ENCODE measurements at places on chromosomes 5 and 9.

DNA sequence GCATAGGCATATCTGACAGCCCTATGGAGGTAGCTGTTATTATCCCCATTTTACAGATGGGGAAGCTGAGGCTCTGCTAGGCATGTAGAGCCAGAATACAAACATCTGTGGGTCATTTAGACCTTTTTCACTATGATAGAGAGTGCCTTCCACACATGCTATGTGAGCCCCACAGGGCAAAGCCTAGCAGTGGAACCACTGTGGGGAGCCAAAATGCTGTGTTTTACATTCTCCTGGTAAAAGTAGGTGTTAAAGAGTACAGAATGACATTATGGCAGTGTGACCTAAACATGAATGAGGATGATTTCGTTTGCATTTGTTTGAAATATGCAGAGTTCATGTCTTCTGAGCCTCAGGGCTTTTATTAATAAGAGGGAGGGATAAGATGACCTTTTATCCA lies 265.2 kb downstream of the MAST4 start:
- no peak for DNase-seq

DNA sequence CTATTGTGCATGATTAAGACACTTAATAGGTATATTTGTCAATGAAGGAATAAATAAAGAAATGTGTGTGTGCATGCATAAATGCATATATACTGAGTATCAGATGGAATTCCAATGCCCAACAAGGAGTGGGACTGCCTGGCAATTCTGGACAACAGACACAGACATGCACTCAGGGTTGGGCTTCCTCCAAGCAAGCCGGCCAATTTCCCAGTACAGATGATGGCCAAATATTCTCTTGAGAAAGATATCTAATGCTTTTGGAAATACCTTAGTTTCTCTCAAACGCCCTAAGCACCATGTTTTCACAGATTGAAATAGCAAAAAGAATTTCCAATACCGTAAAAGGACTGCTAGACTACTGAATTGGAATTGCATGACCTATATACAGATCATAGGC lies 11.1 kb downstream of the FTMT start:
- DNase-seq: no peak

DNA sequence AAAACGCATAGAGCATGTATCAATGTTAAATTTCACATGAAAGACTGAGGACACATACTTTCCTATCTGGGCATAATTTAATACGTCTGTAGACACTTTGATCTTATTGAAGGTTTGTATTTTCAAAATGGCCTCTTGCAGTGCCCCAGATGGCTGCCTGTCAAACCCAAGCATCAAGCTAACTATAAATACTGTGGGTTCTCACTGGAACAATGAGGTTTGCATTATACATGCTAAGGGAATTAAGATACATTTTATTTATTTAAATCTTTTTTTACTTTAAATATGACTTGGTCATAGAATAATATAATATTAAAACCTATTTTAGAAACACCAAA lies 702.9 kb upstream of the GRAMD2B start:
- DNase-seq: no peak

DNA sequence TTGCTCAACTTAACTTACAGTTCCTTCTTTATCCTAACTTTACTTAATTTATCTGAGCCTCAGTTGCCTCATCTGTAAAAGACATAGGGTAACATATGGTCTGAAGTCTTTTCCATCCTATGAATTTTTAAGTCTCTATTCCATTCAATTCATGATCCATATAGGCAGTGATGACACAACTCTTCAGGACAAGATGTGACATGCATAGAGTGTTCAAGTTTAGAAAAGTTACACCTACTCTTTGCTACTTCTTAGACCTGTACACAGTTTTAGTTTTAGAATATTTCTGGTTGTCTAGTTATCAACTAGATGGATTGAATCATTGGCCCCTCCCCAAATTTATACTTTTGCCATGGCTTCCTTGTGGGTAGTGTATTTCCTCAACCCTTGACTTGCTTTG lies 50.7 kb upstream of the ELL2 start:
- no peak for DNase-seq

DNA sequence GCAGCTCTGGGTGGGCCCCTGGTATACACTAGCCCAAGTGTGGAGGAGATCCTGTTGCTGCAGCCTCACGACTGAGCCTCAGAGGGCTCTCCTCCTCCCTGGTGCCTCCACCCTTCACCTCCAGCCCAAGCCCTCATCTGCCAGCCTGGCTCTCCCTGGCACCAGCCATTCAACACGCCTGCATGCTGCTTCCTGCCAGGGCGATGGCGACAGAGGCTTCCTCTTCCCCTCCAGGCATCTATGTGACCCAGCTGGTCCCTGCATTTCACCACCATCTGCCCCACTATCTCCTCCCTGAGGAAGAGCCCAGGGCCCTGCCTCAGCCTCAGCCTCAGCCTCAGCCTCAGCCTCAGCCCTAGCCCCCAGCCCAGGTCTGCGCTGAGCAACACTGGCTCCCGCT lies 54.8 kb upstream of the ANGPTL2 start:
- DNase-seq: no peak

- no peak for DNase-seq
These were observed 12.8 kb upstream of the TLR4 start for GRCh38 chr9:117691367-117691766.

DNA sequence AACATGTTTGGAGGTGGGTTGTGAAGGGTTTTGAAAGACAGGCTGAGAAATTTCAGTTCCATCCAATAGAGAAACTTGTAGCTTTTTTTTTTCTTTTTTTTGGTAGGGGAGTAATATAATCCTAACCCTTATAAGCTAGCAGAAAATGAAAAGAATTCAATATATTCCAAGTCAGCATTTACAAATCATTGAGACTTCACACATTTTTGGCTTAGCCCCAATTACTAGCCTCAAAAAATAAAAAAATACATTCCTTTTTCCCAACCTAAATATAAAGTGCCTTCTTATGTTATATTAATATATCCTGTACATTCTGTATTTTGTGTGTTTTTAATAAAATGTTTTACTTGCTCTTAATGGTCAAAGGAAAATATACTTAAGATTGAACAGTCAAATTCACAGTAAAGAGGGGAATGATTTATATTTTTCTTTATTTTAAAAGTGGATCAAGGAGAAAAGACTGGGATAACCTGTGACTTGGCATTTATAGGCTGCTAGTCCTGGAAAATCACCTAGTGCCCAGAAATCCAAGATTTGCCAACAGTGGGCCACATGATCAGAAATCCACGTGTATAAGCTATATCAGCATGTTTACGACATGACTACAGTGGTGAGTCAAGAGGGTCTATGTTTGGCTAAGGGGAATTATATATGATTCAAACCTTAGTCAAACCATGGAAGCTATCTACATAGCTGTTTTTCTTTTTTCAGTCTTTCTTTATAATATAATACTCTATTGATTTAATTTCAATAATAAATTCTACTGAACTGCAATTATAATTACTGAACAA lies 14.5 kb downstream of the HACD4 start:
- no peak for DNase-seq

GRCh38 chr5:125258615-125259014 lies 512.2 kb upstream of the ZNF608 start:
- no peak for DNase-seq

DNA sequence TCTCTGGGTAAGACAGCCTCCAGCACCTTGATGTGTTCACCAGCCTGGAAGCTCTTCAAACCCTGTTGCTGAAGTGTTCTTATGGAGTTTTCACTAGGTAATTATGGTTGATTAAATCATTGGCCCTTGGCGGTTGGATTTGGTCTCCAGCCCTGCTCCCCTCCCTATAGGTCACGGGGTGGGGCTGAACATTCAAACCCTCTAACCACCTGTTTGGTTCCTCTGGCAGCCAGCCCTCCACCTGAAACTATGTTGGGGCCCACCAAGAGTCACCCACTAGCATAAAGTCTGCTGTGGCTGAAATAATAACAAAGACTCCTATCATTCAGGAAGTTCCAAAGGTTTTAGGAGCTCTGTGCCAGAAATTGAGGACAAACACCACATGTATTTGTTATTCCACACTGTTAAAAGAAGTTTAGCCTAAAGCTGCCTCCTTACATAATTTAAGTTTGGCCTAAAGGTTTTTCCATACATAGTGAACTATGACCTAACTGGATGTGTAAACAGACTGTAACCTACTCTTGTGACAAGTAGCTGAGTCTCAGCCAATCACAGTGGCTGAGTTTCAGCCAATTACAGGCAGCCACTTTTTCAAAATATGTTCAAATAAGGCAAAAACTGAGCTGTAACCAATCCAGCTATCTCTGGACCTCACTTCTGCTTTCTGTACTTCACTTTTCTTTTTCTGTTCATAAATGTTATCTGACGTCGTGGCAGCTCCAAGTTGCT lies 34.8 kb downstream of the TMEM252 start:
- no peak for DNase-seq

DNA sequence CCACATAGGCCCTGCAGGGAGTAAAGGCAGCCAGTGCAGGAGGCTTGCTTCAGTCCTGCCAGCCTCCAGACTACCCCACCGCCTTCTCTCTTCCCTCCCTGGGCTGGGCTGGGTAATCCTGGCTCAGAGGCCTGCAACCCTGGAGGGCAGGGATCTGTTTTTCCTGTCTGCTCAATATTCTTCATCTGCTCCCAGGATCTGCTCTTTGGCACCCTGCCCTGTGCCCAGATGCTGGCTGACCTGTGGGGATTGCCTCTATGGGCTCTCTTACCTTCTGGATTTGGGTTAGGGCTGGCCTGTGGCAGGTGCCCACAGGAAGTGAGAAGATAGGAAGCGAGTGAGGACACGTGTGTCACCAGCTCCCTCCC lies 7.3 kb upstream of the ANGPTL2 start:
- DNase-seq: no peak

Measured in activated T-cell treated with anti-CD3 and anti-CD28 coated beads for 24 hours (primary cell).